CD4-positive, alpha-beta T cell treated with Interleukin-2 at 100 ng/mL for 4 hours (primary cell): ENCODE measurements at places on chromosomes 7 and 10.

- DNase-seq: peak; percentile 36
Observed at GRCh38 chr10:122703483-122704448, 4.1 kb upstream of the C10orf120 start.

- DNase-seq: peak; percentile 8
Observed at GRCh38 chr7:98281757-98282606, 496 bp downstream of the BRI3 start.

- DNase-seq: no peak
Observed at GRCh38 chr10:68811314-68812009, 15.9 kb upstream of the STOX1 start.

DNA sequence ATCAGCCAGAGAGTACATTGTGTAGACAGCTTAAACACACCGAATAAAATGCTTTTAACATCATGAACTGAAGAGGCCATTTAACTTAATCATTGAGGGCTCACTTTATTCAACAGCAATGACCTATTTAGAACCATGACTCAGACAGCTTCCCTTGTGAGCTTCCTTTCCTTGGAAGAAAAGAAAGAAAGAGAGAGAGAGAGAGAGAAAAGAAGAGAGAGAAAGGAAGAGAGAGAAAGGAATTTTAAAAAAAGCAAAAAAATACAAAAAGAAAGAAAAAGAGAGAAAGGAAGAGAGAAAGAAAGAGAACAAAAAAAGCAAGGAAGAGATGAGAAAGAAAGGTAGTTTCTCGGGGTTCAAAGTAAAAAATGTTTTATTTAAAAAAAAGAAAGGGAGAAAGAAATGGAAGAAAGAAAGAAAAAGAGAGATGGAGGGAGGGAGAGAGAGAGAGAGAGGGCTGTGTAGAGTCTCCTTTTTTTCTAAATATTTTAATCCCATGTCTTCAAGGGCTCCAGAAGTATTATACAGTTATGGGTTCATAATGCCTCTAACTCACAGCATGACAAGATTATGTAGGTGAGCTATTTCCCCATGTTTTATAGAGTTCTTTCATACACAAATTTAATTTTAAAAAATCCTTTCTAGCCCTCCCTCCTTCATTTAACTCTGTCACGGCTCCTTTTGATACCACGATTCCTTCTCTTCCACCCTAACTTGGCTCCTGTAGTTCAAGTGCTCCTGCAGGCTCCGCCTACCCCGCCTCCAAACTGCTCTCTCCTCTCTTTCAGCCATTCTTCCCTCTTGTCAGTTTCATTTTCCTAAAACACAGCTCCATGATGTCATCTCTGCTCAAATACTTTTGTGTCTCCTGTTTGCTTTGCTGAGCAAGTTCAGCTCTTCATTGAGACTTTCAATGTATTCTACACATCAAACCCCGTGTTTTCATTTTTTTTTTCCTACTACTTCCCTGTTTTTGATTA lies 85.5 kb downstream of the PRTFDC1 start:
- no peak for DNase-seq

DNA sequence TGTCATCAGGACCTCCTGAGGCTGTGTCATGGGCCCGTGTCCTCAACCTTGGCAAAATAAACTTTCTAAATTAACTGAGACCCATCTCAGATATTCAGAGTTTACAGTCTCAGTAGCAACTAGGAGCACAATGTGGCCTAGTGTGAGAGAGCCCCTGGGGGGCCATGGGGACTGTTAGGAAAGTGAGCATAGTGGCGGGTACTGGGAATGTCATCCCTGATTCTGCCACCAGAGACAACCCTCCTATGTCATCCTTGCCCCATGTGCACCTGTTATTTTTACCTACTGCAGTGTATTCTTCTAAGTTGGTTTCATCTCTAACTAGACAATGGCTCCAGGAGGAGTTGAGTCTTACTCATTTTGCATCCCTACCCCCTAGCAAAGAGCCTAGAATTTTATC lies 78.6 kb downstream of the CCDC71L start:
- no peak for DNase-seq

DNA sequence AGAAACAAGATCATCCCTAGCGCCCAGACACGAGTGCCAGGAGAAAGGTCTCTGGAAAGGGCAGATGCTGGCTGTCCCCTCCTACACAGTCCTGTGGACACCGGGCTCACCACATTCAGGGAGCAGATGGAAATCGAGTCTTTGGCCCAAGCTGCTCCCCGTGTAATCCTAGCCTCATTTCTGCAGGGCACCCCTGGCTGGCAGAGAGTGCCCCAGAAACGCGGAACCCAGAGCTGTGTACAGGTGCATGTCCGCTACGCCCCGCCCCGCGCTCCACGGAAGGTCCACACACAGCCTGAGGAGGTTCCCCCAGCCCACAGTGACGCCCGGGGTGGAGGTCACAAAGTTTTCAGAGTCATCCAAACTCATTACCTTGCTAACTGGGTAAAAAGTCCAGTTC lies 202.8 kb downstream of the MAD1L1 start:
- DNase-seq: no peak

- DNase-seq: no peak
Observed at GRCh38 chr7:107162475-107162874, 6.3 kb upstream of the HBP1 start.

GRCh38 chr7:24777806-24778205 lies 20.5 kb upstream of the GSDME start:
- DNase-seq: no peak

GRCh38 chr10:77075926-77076325 lies 561.7 kb downstream of the KCNMA1 start:
- no peak for DNase-seq

DNA sequence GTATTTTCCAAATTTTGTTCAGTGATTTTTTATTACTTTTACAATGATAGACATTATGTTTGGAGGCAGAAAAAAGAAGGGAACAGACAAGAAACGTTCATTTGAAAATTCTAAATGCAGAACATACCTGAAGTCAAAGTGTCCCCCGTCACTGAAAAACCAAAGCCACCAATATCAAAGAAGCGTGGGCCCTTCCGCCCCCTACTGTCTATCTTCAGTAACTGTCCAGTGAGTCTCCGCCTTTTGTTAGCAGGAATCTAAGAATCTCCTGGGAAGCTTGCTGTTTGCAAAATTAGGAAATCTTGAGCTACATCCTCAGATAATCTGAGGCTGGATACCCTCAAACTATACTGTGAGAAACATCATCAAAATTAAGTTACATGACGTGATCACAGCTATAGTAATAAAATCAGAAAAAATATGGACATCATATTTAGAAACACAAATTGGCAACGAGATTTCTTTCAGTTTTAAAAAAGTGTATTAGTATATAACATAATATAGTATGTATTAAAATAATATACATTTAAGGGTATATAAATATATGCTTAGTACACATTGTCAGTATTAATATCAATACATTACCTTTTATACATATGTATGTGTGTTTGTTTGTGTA lies 169.3 kb upstream of the AKR1E2 start:
- peak; percentile 71 for DNase-seq

GRCh38 chr7:70426249-70426880 lies 705.6 kb upstream of the GALNT17 start:
- DNase-seq: no peak

GRCh38 chr10:99917963-99918825 lies 91.6 kb downstream of the DNMBP start:
- DNase-seq: no peak

DNA sequence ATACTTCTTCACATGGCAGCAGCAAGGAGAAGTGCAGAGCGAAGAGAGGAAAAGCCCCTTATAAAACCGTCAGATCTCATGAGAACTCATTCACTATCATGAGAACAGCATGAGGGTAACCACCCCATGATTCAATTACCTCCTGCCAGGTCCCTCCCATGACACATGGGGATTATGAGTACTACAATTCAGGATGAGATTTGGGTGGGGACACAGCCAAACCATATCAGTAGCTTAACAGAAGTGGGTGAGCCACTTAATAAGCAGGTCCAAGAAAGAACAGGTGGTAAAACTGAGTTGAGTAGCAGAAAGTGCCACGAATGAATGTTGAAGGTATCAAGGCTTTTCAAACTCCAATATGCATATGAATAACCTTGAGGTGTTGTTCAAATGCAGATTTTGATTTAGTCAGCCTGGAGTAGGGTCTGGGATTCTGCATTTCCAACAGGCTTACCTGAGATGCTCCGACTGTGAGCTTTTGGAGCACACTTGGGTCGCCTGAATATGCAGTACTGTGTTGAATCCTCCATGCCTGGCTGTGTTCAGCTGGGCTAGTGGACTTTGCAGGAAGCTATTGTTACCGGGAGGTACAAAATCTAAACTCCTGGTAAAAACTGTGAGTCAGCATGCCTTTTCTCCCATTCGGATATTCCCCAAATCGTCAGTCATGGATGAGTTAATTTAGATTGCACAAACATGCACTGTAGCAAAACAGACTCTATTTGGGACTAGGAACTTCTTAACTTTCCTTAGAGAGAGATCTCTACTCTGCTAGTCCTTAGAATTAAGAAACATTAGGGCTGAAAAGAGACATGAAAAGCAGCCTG lies 69.0 kb upstream of the PRKCQ start:
- no peak for DNase-seq

- DNase-seq: no peak
Observed at GRCh38 chr7:151461096-151461941, 21.4 kb upstream of the CRYGN start.

DNA sequence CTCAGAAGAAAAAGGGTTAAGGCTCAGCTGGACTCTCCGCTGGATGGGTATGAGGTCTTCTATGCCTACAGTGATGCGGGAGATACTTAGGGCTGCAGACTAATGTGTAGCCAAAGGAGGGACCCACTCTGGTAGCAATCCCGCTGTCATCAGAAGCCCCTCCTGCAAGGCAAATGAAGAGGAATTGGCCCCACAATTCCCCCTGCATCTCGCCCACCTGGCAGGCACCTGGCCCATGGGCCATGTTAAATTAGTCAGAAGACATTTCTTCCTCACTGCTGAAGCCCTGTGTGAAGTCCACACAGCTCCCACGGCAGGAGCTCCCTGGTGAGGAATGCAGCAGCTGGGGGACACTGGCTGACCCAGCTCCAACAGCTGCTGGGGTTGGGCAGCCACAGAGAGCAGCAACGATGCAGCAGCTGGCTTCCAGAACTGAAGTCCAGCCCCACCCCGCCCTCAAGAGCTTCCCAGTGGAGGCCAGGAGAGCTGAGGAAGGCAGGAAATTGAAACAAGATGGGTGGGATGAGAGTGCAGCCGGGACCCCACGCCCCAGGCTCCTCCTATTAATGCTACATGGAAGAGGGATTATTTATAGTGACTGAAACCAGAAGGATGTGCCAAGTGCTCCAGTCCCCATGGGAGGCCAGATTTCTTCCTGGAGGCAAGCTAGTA lies 5.5 kb downstream of the VSTM4 start:
- no peak for DNase-seq

DNA sequence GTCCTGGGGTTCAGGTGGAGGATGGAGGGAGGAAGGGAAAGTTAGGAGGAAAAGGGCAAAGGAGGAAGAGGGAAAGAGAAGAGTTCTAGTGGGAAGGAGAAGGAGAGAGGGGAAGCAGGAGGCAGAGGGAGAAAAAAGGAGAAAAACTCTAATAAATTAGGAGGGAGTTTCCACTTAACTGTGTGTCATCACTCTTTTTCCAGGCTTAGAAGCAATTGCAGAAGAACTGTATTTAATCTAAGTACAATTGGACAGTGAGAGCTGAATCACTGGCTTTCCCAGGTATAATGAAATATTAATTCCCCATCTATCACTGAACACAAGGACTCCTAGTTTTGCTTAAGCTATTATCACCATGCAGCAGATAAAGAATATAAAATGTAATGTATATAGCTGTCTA lies 76.8 kb downstream of the CREB3L2 start:
- DNase-seq: no peak

- DNase-seq: no peak
Observed at GRCh38 chr7:74573512-74573911, 84.0 kb upstream of the GTF2I start.

GRCh38 chr10:94052866-94053791 lies 59.4 kb downstream of the PLCE1 start:
- DNase-seq: no peak

- DNase-seq: no peak
Observed at GRCh38 chr10:133235265-133235855, 2.3 kb upstream of the VENTX start.

- DNase-seq: no peak
Observed at GRCh38 chr10:98423691-98424120, 8.7 kb upstream of the PYROXD2 start.

GRCh38 chr10:31932838-31933237 lies 4.2 kb upstream of the ARHGAP12 start:
- DNase-seq: no peak

DNA sequence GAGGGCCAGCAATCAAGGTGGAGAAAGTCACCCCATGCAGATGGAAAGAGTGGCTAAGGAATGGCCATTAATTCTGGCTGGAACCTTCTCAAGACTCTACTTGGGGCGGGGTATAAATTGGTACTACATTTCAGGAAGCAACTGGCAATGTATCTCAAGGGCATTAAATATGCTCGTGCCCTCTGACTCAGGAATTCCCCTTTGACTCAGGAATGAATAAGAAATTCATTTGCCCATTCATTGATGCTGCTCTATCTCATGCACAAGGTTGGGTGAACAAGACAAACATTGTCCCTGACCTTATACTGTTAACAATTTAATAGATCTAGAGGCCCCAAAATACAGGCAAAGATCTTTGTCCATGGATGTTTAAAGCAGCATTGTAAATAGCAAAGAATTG lies 188.1 kb downstream of the MYOF start:
- no peak for DNase-seq

DNA sequence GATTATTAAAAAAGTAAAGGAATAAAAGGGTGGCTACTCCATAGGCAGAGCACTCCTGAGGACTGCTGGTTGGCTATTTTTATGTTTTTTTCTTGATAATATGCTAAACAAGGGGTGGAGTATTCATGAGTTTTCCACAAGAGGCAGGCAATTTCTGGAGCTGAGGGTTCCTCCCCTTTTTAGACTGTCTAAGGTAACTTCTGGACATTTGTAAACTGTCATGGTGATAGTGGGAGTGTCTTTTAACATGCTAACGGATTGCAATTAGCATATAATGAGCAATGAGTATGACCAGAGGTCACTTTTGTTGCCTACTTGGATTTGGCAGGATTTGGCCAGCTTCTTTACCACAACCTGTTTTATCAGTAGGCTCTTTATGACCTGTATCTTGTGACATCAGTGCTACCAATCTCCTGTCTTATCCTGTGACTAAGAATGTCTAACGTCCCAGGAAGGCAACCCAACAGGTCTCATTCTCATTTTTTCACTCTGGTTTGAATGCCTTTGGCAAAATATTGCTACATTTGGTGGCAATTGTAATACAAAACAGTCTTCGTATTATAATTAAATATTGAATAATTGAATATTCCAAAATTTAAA lies 587.8 kb upstream of the POM121L12 start:
- DNase-seq: no peak

GRCh38 chr10:659688-660141 lies 29.8 kb downstream of the DIP2C start:
- no peak for DNase-seq
